Hindlimb muscle (tissue), 1 donor: ENCODE measurements at places on chromosomes 3 and 15.

- DNase-seq: no peak
Measured at GRCh38 chr3:111373861-111374260, 168.1 kb upstream of the CD96 start.

DNA sequence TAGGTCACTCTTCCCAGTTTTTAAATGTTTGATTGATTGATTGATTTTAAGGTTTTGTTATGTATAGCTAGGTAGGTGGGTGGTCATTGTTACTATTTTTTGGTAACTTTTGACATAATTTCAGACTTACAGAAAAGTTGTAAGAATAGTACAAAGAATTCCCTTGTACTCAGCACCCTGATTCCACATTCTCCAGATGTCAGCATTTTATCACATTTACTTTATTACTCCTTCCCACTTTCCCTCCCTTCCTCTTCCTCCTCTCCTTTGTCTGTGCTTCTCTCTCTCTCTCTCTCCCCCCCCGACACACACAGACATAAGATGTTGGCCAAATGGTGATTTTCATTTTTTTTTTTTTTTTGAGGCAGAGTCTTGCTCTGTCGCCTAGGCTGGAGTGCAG is 14.8 kb downstream of the IDH3A start:
- no peak for DNase-seq

- DNase-seq: no peak
Measured at GRCh38 chr15:85988741-85989140, 90.9 kb upstream of the AGBL1 start.

GRCh38 chr15:58065445-58066041 is at the start of gene ALDH1A2:
Gene ALDH1A2, minus strand, starts transcription at chr15:58065711. Its CDS starts 61 bp downstream, at chr15:58065650.
- DNase-seq: peak; percentile 62

DNA sequence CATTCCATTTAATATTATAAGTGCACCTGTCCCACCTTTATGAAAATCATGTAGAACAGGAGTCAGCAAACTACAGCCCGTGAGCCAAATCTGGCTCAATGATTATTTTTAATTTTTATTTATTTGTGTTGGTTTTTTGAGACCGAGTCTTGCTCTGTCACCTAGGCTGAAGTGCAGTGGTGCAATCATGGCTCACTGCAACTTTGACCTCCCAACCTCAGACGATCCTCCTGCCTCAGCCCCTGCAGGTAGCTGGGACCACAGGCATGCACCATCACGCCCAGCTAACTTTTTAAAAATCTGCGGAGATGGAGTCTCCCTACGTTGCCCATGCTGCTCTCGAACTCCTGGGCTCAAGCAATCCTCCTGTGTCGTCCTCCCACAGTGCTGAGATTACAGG is 42.0 kb downstream of the MYO1E start:
- DNase-seq: no peak

- no peak for DNase-seq
Measured at GRCh38 chr3:196585044-196585757, 16.7 kb downstream of the FBXO45 start.

DNA sequence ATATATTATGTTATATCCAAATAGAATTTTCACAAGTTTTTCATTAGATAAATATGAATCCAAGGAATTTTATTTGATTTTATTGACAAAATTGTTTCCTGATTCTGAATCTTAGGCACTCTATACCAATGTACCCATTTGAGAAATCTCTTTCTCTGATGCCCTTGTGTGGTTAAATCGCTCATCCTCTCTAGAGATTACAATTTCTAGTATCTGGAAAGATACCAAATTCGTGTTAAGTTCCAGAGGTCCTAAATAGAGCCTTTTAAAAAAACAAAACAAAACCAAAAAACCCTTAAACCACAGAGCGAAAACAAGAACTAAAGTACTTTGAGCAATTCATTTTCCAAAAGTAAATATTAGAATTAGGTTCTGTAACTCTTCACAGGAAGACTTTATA is 20.0 kb downstream of the SATB1 start:
- no peak for DNase-seq

DNA sequence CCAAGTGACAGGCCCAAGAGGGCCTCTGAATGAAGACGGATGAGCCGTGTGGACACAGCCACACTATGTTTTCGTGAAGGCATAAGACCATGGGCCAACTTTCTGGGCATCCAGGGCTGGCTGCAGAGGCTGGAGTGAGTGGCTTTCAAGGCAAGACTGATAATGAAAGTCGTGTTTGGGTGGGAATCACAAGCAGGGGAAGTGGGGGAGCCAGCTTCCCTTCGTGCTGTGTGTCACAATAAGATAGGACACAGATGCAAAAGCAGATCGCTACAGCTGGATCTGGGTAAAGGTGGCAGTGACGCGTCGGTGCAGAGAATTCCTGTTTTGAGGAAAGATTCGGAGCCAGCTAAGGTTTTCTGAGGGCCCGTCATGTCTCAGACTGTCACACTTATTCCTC is 309.8 kb upstream of the CTDSPL start:
- no peak for DNase-seq

DNA sequence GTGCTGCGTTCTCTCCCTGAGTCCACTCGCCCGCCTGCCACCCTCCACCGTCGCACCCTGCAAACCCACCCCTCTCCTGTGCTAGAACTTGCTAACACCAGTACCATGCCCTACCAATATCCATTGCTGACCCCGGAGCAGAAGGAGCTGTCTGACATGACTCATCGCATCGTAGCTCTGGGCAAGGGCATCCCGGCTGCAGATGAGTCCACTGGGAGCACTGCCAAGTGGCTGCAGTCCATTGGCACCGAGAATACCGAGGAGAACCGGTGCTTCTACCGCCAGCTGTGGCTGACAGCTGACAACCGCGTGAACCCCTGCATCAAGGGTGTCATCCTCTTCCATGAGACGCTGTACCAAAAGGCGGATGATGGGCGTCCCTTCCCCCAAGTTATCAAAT is 4.9 kb upstream of the ALAS1 start:
- peak; percentile 38 for DNase-seq

GRCh38 chr15:31135523-31135922 is 34.0 kb upstream of the TRPM1 start:
- DNase-seq: no peak

GRCh38 chr3:55686426-55687254 is 199.5 kb upstream of the WNT5A start:
- DNase-seq: peak; percentile 32

DNA sequence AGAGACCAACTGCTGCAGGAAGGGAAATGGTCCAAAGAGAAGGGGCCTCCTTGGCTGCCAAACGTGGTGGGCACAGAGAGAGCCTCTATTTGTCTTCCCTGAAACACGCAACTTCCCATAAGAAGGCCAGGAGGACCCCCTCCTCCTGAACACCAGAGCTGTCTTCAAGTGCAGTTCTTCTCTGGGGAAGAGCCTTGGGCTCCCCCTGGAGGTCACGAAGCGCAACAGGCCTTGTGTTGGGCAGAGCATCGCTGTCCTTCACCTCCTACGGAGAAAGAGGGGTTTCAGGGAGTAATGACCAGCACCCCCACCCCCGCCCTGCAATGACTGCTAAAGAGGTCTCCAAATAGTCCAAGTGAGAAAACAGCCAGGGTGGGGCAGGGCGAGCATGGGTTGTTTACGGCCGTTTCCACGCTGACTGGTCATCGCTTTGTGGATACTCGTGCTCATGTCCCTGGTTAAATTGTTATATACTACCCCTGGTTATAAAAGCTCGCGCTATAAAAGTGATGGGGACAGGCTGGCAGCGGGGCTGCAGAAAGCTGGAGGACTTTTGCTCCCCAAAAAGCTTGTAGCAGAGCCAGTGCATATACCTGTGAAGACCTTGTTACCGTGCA is 397.5 kb upstream of the ATP10A start:
- DNase-seq: peak; percentile 22

DNA sequence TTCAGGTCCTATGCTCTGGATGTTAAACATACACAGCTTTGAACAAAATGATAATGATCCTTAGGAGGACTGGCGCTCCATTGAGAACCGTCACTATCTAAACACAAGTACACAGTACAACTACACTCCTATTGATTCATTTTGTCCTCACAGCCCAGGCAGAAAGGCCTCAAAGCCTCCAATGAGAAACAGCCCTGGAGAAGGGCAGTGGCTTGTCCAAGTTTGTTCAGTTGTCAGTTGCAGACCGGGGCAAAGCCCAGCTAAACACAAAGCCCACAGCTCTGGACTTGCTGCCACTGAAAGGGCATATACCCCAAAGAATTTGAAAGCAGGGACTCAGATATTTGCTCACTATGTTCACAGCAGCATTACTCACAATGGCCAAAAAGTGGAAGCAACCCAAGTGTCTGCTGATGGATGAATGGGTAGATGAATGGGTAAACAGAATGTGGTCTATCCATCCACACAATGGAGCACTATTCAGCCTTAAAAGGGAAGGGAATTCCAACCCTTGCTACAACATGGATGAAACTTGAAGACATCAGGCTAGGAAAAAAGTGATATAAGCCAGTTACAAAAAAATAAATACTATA is 34.7 kb downstream of the NUP210 start:
- no peak for DNase-seq

- DNase-seq: no peak
Measured at GRCh38 chr3:114550165-114550564, 256.3 kb downstream of the TIGIT start.

DNA sequence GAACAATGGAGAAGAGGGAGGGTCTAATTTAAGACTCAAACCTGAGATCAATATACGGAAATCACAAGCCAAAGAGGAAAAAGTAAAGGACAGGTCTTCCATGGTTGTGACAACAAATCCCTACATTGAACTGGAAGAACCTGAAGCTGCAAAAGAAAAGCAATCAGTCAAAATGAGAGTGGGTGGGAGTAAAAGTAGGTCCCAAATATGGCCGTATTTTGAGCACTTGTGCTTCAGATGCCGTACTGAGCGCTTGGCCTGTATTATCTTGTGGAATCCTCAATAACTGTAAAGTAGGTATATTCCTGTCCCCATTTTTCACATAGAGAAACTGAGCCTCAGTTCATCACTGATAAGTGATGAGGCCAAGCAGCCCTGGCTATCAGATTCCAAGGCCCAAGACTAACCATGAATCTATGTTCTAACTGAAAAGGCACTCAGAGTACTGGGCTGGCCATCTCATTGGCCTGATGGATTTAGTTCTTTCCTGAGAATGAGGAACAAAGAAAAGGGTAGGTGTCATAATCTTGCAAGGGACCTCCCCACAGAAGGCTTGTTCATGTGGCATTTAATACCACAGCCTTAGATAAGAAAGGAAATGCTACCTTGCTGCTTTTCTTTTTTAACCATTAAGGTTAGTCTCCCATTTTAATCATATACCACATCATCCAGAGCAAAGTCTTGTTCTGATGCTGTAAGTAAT is 52.5 kb downstream of the LRRN1 start:
- DNase-seq: no peak

GRCh38 chr3:12232785-12233300 is 56.0 kb upstream of the PPARG start:
- no peak for DNase-seq

- DNase-seq: no peak
Measured at GRCh38 chr3:38648024-38648658, 1.3 kb downstream of the SCN5A start.

- DNase-seq: no peak
Measured at GRCh38 chr15:73079565-73079964, 27.3 kb downstream of the NEO1 start.

GRCh38 chr3:148948913-148949657 is 42.3 kb upstream of the GYG1 start:
- DNase-seq: no peak

- DNase-seq: no peak
Measured at GRCh38 chr3:176920766-176921160, 276.5 kb downstream of the TBL1XR1 start.

DNA sequence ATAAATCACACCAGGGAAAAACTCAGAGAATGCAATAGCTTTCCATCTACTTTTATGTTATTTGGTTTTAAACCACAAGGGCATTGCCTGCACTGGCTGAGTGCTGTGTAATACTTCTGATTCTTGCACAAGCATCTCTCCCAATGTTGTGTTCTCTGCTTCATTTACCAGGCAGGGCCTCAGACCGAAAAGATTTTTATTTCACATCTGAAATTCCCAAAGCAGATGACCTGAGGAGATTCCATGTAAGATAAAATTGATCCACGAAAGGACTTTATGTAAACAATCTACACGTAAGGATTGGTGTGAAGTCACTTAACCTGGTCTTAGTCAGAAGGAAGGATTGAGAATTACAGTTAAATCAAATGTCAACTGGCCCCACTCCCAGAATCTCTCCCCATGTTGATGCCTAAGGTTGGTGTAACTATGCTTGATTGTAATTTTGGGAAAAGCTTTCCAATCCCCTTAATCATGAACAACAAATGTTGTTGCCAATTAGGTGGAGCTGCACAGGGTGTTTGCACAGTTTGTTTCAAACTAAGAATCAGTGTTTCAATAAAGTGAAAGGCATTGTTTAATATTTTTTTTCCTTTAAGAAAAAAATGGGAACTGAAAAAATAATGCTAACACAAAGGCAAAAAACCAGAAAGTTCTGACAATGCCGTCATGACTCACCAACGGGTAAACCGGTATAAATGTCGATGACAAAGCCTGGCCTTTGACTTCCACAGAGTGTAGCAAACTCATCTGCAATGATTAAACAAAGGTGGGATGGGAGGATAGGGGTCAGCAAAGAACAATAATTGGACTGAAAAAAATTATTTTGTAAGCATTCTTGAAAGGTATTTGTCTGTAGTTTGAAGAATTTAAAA is 128.6 kb downstream of the DUT start:
- DNase-seq: no peak

GRCh38 chr15:29680465-29681165 is 141.7 kb downstream of the TJP1 start:
- DNase-seq: no peak

DNA sequence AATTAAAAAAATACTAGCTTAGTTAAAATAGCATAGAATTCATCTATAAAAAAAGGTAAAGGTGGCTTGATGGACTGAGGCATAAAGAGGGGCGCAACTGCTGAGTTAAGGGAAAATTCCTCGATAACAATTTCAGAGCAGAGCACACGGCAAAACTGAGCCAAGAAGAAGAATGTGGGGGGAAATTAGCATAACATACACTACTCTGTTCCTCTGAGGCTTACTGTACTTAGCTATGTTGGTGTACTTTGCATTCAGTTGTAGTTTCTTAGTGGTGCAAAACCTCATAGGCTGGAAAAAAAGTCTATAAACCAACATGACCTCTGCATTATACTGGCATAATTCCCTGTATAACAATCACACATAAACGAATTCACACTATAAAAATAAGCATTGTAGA is 357.9 kb upstream of the LRRC3B start:
- no peak for DNase-seq

GRCh38 chr3:187267306-187267705 is 24.2 kb downstream of the MASP1 start:
- DNase-seq: no peak

GRCh38 chr15:60374628-60375081 is 23.1 kb downstream of the ANXA2 start:
- peak; percentile 66 for DNase-seq
